CD4-positive, alpha-beta memory T cell (primary cell): ENCODE measurements at places on chromosomes 1 and 21.
A peak's percentile ranks its signal among the peaks of the same experiment; 100 is the strongest.

DNA sequence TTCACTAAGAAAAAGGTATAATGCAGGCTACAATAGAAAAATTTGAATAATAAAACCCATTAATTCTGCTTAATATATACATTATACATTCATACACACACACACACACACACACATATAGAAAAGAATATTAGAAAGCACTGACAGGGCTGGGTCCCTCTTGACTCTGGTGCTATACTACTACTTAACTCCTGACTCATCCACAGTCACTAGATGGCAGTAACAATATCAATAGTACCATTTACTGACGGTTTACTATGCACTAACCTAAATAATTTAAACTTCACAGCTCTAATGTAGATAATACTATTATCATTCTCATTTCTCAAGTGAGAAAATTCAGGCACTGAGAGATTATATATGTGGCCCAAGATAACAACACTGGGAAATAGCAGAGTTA is 87.5 kb downstream of the COP1 start:
- DNase-seq, result no peak

DNA sequence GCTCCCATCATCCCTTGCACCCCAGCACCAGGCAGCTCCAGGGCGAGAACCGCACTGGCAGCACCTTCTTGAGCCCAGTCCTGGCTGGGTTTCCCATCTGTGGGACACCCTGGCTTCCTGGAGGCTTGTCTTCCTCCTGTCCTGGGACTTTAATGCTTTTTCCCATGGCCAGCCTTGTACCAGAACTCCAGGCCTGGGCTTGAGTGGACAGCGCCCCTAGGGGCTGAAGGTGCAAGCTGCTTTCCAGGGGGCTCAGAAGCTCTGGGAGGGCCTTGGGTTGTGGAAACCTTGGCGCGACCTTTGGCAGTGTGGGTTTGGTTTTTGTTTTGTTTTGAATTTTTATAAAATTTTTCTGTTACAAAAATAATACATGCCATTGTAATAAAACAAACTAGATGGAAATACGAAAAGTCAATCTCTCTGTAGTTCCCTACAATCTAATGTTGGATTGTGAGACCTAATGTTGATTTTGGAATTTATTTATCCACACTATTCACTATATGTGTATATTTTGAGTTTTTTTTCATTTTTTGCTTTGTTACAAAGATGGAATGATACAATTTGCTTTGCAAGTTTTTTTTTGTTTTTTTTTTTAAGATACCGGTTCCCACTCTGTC is 33.8 kb upstream of the RPL11 start:
- peak; percentile 20 for DNase-seq

DNA sequence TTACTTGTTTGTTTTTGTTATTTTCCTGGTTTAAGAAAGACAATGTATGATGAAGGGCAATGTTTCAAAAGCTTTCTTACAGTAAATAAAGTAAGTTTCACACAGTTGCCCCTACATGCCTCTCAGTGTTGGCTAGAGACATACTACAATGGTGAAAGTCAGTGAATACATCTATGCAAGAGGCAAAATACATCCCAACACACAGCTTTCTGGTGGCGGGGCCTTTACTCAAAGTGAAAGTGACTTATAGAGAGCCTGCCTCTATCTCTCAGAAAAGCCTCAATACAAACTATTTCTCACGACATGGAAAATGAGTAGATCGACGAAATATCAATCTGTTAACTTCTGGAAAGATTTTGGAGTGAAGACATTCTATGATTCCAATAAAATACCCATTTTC is 122.3 kb downstream of the SLC30A10 start:
- DNase-seq, result no peak

- DNase-seq, result no peak
Observed at GRCh38 chr1:232974971-232975370, 24.6 kb downstream of the NTPCR start.

GRCh38 chr1:63732666-63733065 is 41.2 kb upstream of the ROR1 start:
- DNase-seq, result no peak

DNA sequence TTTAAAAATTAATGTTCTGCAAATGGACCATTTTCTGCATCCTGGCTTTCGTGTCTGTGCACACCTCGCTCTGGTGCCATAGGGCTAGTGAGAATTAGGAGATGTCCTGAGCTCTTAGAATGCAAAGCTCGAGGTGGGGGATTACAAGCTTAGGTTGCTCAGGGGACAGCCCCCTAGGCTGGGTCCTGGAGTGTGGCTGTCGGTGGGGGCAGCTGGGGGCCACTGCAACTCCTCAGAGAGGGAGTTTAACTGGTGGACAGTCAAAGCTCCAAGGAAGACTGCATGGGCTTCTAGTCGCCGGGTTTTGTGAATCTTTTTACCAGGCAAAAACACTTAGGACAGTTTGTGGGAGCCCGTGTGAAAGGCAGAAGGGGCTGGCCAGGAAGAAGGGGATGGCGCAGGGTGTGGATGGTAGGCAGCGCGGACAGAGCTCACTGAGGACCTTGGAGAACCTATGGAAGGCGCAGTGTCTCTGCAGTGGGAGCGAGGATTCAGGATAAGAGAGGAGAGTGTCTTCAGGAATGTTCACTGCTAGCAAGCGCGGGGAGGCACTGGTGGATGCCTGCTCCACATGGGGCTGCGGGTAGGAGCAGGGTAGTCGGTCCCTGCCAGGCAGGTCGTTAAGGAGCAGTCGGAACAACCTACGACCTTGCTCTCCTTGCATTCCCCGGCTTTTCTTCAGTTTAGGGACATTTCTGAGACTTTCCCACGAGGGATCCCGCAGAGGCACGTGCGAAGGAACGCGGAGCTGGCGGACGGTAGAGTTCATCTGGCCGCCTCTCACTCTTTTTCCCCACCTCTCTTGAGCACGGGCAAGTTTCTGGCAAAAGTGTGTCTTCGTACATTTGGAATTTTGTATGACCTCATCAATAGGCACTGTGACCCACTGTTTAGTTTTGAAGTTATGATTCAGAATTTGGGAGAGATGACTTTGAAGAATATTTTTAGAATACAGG is 12.9 kb upstream of the KCNE1 start:
- no peak for DNase-seq

- no peak for DNase-seq
Observed at GRCh38 chr1:149993764-149994163, 16.8 kb downstream of the OTUD7B start.

GRCh38 chr1:93909146-93910050 is at the start of gene GCLM:
Gene GCLM (minus strand): TSS chr1:93909430. CDS start chr1:93909163, 267 bp downstream.
- DNase-seq, result peak; percentile 86
